ENCODE measurements at places on chromosomes 12 and 14.

DNA sequence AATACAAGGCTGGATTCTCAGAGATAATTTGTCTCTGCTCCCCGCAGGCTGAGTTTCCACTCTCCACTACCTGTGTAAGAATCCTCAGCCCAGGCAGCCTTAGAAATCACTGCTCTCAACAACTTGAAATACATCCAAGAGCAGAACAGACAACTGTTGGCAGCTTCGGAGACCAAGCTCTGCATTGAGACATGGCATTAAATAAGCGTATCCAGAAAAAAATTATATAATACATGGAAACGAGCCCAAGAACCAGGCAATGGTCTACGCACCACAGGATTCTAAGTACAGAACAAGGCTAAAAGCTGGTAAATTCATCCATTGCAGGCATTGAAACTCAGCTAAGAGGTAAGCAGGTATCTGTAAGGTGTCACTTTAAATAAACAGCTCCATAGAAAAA lies 165.5 kb upstream of the DIO3 start:
- DNase-seq = no peak

DNA sequence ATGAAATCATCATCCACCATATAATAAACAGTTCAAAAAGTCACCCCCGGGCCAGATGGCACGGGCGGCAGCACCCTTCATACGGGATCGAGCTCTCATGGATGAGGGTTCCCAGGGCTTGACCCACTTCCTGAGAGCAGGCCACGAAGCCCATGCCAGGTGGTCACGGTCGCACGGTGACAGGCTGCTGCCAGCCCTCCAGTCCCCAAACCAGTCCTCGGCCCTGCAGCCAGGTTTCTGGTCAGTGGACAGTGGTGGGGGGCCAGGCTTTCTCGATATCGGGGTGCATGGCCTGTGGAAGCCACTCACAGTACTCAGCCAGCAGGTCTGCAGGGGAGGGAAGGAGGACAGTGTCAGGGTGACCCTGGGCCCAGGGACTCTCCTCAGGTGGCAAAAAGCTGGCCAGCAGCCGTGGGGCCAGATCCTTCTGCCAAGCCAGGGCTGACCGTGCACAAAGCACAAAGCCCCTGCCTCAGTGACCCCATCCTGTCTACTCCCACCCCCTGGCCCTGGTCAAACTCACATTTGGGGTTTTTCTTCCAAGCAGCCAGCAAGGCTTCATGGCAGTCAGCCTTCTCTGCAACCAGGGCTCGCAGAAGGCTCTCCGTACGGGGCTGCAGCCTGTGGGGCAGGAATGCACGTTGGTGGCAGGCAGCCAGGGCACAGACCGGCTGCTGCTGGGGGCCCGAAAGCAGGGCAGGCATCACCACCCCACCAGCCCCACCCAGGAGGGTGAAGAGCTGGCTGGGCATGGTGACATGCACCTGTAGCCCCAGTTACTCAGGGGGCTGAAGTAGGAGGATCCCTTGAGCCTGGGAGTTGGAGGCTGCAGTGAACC lies 33.3 kb upstream of the UBC start:
- no peak for DNase-seq

DNA sequence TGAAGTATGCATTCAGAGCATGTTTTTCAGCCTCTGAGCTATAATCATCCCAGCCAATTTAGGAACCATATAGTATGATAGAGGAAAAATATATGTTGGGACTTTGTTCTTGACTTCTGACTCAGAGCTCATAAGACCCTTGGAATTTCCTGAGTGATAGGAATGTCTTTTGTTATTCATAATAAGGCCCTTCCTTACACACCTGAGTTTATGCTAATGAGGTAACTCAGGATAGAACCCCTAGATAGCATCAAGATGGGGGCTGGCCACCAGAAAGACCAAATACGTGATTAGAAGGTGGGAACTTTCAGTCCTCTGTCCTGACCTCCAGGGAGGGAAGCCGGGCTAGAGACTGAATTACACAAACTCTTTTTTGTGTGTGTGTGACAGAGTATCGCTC lies 32.4 kb upstream of the PLEK2 start:
- no peak for DNase-seq

GRCh38 chr14:56221382-56222128 lies 103.3 kb downstream of the PELI2 start:
- DNase-seq = no peak

- DNase-seq = no peak
These were observed 70.0 kb downstream of the TTC6 start for GRCh38 chr14:37665479-37665878.

- no peak for DNase-seq
These were observed 219.7 kb upstream of the PRICKLE1 start for GRCh38 chr12:42809226-42809625.

DNA sequence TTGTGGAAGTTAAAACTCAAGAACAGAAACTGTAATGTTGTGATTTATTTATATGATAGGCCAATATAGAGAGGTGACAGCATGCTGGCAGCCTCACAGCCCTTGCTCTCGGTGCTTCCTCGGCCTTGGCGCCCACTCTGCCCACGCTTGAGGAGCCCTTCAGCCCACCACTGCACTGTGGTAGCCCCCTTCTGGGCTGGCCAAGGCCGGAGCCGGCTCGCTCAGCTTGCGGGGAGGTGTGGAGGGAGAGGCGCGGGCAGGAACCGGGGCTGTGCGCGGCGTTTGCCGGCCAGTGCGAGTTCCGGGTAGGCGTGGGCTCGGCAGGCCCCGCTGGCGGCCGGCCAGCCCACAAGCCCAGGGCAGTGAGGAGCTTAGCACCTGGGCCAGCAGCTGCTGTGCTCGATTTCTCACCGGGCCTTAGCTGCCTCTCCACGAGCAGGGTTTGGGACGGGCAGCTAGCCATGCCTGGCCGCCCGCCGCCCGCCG lies 65.8 kb upstream of the SLC8A3 start:
- DNase-seq = no peak

- no peak for DNase-seq
These were observed 80.6 kb upstream of the TMEM233 start for GRCh38 chr12:119512772-119513497.

DNA sequence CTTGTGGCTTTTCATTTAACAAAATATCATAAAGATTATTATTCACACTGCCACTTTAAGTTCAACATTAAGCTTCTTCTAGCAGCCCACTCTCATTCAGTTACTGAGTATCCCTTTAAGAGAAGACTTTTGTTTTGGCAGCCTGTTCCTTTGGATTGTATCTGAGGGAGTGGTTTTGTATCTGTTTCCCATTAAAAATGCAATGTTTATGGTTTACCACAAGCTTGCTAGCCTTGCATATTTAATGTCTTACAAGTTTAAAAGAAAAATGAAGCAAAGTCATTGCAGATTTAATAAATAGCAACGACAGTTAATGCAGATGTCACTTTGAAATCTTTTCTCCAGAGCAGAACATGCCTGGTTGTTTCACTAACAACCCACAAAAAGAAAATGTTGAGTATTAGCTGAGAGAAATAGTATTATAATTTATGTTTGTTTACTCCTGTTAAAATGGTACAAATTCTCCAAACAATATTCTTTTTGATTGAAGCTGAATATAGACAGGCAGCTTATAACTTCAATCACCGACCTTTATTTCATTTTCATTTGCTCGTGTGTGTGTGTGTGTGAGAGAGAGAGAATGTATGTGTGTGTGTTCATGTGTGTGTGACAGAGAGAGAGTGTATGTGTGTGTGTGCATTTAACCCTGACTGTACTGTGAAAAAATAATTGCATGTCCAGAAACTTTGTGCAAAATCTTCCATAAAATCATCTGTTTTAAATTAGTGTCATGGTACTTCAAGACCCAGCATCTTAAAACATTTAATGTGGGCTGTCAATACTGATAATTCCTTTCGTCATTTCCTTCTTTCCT lies 1.8 kb downstream of the DCN start:
- no peak for DNase-seq

GRCh38 chr12:10697862-10698261 lies 24.0 kb upstream of the STYK1 start:
- no peak for DNase-seq

GRCh38 chr12:66170606-66171005 lies 810 bp upstream of the TMBIM4 start:
- DNase-seq = no peak

- no peak for DNase-seq
These were observed 1104.7 kb downstream of the SLC6A15 start for GRCh38 chr12:83807871-83808270.

- DNase-seq = no peak
These were observed 42.7 kb downstream of the ALX1 start for GRCh38 chr12:85322715-85323114.
